ENCODE measurements at places on chromosomes 12 and 14.
A peak's percentile ranks its signal among the peaks of the same experiment; 100 is the strongest.

- no peak for DNase-seq
Observed at GRCh38 chr12:100114574-100114973, 28.1 kb downstream of the BLTP3B start.

GRCh38 chr14:41285186-41285748 lies 321.4 kb upstream of the LRFN5 start:
- no peak for DNase-seq

- DNase-seq: peak; percentile 30
Observed at GRCh38 chr14:61192989-61193388, 88.1 kb downstream of the TMEM30B start.

DNA sequence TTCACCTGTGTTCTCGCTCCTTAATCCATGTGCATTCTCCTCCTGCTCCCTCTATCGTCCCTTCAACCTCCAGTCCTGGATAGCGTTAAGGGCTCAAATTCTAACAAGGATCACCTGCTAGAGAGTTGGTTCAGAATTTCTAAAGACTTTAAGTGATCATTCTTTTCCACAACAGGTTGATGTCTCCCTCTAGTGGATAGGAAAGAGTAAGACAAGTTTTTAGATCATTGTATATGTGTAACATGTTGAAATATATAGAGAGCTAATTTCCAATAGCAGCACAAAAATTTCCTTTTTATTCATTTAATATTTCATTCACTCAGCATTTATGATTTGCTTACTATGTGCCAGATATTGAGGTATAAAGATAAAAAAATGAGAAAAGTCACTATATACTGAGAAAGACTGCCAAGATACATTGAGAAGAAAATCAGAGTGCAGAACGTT lies 9.3 kb upstream of the ESR2 start:
- DNase-seq: peak; percentile 71

- no peak for DNase-seq
Observed at GRCh38 chr12:25686351-25686750, 133.3 kb upstream of the LMNTD1 start.

DNA sequence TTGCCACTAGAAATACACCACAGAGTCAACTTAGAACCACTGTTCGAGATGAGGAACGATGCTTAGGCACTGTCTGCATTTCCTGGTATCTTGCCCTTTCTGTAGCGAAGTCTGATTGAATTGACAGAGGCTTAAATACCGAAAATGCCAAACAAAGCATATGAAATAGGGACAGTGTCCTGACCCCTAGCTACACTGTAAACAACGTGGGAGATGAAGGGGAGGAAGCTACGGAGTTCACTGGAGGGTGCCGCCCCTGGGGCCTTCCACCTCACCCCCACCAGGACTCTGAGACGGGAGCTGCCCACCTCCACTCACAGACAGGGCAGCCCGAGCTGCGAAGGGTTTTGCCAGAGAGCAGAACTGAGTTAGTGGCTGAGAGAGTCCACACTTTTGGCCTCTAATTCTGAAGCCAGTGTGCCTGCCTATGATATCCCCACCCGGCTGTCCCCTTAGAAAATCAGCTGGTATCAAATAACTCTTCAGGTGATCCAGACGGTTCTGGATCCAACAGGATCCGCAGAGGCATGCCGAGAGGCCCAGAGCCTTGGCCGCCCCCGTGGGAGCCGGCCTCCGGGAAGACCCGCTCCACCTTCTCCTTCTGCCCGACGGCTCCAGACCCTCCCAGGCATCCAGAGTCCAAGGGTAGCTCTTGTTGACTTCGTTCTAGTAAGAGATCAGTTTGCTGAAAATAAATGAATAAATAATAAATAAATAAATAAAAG lies 230.7 kb upstream of the DIO3 start:
- no peak for DNase-seq

DNA sequence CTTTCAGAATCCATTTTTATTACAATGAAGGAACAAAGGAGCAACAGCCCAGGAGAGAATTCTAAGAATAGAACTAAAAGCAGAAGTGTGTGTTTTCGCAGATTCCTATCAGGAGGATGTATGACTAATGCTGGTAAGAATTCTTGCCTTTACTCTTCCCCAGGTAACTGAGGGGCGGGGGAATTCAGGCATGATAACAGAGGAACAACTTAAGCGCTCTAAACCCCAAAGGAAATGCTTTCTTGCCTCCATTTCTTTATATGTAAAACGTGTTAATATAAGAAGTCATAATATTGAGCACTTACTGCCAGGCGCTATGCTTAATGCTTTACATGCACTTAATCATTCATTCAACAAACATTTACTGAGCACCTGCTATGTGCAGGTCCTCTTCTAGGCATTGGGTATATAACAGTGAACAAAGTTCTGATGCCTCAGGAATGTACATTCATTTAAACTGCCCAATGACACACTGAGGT lies 4.5 kb downstream of the HCAR1 start:
- DNase-seq: no peak

GRCh38 chr12:21656905-21657325 lies 727 bp downstream of the LDHB start:
- DNase-seq: peak; percentile 47

GRCh38 chr14:53409969-53410368 lies 256.8 kb upstream of the DDHD1 start:
- peak; percentile 41 for DNase-seq

- DNase-seq: no peak
Observed at GRCh38 chr12:32034045-32034444, 72.6 kb upstream of the BICD1 start.

DNA sequence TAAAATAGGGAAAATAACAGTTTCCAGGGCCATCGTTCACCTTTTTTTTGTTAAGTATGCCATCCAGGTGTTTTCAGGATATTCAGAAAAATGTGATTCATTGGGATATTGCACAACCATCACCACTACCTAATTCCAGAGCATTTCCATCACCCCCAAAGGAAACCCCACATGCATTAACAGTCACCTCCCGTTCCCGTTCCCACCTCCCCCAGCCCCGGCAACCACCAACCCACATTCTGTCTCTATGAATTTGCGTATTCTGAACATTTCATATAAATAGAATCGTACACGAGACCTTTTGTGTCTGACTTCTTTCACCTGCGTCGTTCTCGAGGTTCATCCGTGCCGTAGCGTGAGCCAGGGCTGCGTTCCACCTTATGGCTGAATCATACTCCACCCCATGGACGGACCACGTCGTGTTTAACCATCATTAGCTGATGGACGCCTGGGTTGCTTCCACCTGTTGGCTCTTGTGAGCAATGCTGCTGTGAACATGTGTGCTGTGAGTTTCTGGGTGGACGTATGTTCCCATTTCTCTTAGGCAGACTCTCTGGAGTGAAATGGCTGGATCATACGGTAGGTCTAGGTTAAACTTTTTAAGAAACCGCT lies 51.0 kb upstream of the NCOR2 start:
- no peak for DNase-seq

DNA sequence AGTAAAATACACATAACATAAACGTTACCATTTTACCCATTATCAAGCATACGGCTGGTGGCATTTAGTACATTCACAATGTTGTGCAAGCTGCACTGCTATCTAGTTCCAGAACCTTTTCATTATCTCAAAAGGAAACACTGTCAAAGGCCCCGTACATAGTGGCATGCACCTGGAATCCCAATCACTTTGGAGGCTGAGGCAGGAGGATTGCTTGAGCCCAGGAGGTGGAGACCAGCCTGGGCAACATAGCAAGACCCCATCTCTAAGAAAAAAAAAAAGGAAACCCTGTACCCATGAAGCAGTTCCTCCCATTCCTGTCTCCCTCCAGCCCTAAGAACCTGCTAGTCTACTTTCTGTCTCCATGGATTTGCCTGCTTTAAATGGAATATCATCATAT lies 7.4 kb upstream of the HVCN1 start:
- no peak for DNase-seq

- DNase-seq: no peak
Observed at GRCh38 chr14:25953532-25954139, 644.2 kb downstream of the NOVA1 start.

GRCh38 chr12:8960176-8960575 lies 10.7 kb upstream of the M6PR start:
- no peak for DNase-seq

- no peak for DNase-seq
Observed at GRCh38 chr14:57212919-57213318, 55.8 kb downstream of the EXOC5 start.

GRCh38 chr14:35274805-35275204 lies 17.4 kb upstream of the PSMA6 start:
- no peak for DNase-seq

DNA sequence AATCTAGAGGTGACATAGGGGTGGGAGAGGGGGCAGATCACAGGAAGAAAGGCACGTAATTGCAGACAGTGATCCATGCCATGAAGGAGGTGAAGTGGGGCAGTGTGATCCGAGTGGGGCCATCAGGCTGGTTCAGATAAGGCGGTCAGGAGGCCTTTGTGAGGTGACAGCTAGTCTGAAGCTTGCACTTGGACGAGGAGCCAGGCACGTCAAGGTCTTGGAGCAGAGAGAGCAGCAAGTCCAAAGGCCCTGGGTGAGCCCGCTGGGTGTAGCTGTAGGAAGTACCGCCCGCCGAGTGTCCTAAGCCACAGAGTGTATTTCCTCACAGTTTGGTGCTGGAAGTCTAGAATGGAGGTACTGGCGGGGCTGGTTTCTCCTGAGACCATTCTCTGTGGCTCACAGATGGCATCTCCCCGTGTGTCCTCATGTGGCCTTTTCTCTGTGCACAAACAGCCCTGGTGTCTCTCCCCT lies 23.6 kb downstream of the RHOF start:
- DNase-seq: no peak

DNA sequence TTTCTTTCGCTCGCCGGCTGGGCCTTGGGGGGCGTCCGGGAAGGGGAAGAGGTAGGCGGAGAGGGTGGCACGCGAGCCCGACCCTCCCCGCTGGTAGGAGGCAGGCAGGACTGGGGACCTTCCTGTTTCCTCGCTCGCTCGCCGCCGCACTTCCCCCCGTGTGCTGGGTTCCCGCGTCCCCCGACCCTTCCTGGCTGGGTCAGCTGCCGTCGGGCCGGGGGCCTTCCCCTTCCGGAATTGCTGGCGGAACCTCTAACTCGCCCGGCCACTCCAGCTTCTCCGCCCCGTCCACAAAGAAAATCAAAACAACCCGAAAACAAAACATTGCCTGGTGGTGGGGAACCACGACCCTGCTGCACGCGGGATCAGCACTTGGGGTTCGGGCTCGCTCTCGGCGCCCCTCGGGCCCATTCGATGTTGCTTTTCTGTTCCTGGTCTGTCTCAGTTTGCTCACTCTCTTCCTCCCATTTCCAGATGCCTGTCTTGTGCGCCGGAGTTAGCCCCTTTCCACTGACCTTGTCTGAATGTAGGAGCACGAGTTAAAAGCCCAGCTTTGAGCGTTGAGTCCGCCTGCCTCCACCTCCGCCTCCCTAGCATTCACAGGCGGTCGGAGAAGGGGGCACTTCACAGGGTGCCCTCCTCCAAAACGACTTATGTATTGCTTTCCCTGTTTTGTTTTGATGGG lies 581 bp downstream of the PAPOLA start:
- peak; percentile 39 for DNase-seq

- DNase-seq: no peak
Observed at GRCh38 chr12:53051881-53052412, 2.1 kb downstream of the TNS2 start.

GRCh38 chr12:3273409-3273853 lies 196.3 kb downstream of the TSPAN9 start:
- peak; percentile 26 for DNase-seq

GRCh38 chr14:67746927-67747326 lies 45.2 kb downstream of the RDH12 start:
- DNase-seq: no peak

GRCh38 chr12:113854385-113855142 lies 111.6 kb downstream of the RBM19 start:
- no peak for DNase-seq

- no peak for DNase-seq
Observed at GRCh38 chr12:72081777-72082176, 143.1 kb downstream of the TPH2 start.

Data from HCEC 1CT (cell line).